ENCODE measurements at places on chromosomes 16 and 17.

- no peak for DNase-seq
Observed at GRCh38 chr16:24973809-24974461, 41.2 kb downstream of the ARHGAP17 start.

DNA sequence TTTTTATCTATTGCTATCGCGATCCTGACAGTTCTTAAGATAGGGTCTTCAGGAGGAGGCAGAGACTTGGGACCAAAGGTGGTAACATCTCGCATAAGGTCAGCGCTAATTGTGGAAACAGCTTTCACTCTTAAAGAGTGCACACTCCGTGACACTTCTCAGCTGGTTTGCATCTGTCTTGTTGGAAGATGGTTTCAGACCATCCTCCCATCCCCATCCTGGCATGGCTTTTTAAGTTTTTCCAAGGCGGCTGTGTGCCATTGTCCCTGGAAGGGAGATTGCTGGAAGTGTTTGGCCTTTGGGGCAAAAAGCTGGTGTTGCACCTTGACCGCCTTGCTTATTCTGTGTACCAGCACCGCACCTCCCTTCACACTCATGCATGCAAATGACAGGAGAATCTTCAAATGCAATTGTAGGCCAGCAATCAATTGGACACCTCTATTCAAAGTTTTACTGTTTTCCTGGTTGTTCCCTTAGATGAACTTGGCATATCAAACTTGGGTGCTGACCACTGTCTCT, 1.5 kb downstream of the SOCS7 start:
- DNase-seq: no peak

DNA sequence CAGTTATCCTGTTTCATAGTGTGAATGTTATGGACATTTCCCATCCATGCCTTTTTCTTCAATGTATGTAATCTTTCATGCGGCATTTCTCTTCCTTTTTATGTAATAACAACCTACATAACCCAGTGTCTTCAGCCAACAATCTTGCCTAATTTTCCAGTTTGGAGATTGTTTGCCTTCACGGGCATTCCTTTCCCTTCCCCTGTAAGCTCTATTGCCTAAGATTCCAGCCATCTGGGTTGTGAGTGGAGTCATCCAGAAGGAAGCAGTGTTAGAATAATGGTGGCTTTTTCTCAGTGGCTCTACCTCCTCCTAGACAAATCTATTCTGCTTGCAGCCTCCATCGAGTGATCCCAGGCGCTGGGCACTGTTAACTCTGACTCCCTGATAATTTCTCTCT, 22.3 kb downstream of the SYCE1L start:
- DNase-seq: no peak

- DNase-seq: no peak
Observed at GRCh38 chr17:18981642-18982424, 22.7 kb downstream of the FAM83G start.

DNA sequence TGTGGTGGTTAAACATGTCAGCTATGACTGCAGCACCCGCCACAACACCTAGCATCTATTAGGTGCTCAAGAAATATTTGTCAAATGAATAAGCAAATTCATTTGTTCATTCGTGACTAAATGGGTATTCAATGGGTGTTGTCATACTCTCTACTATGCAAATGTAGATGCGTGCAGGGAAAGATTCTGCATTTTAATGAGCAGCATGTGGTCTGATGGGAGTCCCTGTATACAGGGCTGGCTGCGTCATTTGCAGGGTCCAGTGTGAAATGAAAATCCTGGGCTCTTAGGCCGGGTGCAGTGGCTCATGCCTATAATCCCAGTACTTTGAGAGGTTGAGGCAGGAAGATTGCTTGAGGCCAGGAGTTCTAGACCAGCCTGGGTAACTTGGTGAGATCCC, 97.5 kb downstream of the CACNG3 start:
- DNase-seq: no peak

- DNase-seq: no peak
Observed at GRCh38 chr16:84868328-84868727, 48.5 kb downstream of the CRISPLD2 start.

DNA sequence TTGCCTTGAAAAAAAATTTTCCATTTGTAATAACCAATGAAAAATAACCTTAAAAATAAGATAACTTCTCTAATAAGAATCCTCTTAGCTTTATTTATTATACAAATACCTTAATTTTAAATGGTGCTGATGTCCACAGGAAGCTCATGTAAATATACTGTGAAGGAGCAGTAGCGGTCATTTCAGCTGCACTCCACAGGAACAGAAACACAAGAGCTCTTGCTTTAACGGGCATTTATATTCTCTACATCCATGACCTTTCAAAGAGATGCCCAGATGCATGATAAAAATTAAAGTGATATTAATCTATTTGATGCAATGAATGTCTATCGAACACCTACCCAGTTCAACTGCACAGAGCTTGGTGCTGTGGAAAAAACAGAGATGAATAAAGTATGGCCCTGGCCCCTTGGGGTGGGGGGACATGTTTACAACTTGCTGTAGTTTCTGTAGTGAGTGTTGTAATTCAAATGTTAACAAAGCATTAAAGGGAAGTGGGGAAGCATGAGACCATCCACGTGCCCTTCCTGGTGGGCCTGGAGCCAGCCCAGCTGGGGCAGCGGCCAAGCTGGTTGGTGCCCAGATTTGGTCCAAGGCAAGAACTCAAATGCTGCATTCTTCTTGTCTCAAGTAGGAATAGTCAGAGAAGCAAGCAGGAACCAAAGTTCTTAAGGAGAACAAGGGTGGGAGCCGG, 47.9 kb downstream of the IQCK start:
- DNase-seq: no peak

- DNase-seq: no peak
Observed at GRCh38 chr16:84340325-84341040, 27.9 kb upstream of the ATP2C2 start.

All from stimulated activated CD4-positive, alpha-beta T cell treated with anti-CD3 and anti-CD28 coated beads, Interleukin-15, amount 100 ng/mL, for 1 hour (primary cell).